ENCODE measurements at places on chromosomes 11 and 22. TPM values are rescaled to one million over a fixed set of nuclear protein-coding genes. Genes with fewer than 3 reads are reported as not detected.

Gene NXPE2
- polyA plus RNA-seq = 0.20 TPM

Gene XKR3
- not detected for polyA plus RNA-seq

Gene KREMEN1
- 2.8 TPM for polyA plus RNA-seq

Gene PISD
- polyA plus RNA-seq = 50.9 TPM

Gene CDKN1C
- 36.7 TPM for polyA plus RNA-seq

Gene DGCR6
- 8.9 TPM for polyA plus RNA-seq

Gene COX8A
- polyA plus RNA-seq = 863 TPM

Gene MFRP
- polyA plus RNA-seq = not detected

Gene FIBIN
- polyA plus RNA-seq = not detected

Gene ARRB1
- 10.5 TPM for polyA plus RNA-seq

Gene TRAPPC4
- polyA plus RNA-seq = 276 TPM

Gene BACE1-AS
- polyA plus RNA-seq = 3.8 TPM

Gene PRDM11
- polyA plus RNA-seq = 8.6 TPM

Gene CATSPERZ
- not detected for polyA plus RNA-seq

Gene NEU3
- polyA plus RNA-seq = 16.9 TPM

Gene RRAS2
- polyA plus RNA-seq = 49.4 TPM

Gene GRAP2
- polyA plus RNA-seq = not detected

Gene SLC6A5
- polyA plus RNA-seq = not detected

Gene MAJIN
- not detected for polyA plus RNA-seq

Gene SAA2
- not detected for polyA plus RNA-seq

Gene IL18
- polyA plus RNA-seq = not detected

Gene CDC42BPG
- 0.26 TPM for polyA plus RNA-seq

Measured in neural cell (in vitro differentiated cells).